ENCODE measurements at places on chromosomes 2 and 18.

DNA sequence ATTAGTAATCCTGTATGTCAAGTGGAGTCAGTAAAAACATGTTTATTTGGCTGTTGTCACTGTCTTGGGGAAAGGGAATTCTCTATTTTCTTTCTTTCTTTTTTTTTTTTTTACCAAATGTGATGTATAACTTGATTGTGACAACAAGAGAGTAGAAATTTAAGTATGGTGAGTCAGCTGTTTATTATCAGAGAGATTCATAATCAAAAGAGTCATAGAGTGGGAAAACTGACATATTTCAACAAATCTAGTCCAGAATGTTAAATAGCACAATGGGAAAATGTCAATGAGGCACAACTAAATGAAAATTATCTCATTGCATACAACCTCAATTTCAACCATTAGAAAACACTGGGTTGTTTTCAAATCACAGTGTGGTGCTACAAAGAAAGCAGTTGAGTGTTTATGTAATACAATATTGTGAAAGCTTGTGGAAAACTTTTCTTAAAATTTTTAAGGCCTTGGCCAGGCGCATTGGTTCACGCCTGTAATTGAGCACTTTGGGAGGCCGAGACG, 111.9 kb upstream of the DTNA start:
- no peak for DNase-seq

GRCh38 chr2:238216651-238217184, 13.2 kb upstream of the ILKAP start:
- DNase-seq: no peak

- no peak for DNase-seq
Measured at GRCh38 chr2:25115902-25116301, 52.5 kb downstream of the POMC start.

DNA sequence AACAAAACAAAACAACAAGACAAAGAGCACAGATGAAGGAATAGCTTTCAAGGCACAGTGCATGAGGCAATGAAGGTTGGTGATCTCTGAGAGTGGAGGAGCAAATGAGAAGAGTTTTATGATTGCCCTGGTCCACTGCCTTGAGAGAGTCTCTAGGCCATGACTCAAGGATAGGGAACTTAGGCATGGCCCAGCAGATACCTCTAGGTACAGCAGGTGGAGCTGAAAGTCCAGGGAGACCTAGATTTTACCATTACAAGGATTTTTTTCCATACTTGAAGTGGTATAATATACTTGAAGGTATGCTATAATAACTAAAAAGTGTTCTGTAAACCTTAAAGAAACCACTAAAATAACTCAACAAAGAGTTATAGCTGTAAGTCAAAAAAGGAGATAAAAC, 239.5 kb upstream of the KLHL29 start:
- DNase-seq: no peak

DNA sequence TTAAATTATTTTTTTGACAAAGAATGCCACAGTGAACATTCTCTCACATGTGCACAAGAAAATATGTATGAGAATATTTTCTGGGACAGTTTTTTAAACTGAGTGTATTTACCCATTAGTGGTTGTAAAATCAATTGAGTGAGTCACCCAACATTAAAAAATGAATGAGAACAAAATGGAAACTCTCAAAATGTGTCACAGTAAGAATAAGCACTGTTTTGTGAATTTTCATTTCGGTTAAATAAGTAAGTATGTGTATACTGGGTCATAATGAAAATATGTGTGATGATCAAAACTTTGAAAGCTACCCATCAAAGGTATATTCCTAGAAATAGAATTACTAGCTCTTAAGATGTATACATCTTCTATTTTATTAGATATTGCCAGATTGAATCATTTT, 11.6 kb downstream of the BABAM2 start:
- no peak for DNase-seq

DNA sequence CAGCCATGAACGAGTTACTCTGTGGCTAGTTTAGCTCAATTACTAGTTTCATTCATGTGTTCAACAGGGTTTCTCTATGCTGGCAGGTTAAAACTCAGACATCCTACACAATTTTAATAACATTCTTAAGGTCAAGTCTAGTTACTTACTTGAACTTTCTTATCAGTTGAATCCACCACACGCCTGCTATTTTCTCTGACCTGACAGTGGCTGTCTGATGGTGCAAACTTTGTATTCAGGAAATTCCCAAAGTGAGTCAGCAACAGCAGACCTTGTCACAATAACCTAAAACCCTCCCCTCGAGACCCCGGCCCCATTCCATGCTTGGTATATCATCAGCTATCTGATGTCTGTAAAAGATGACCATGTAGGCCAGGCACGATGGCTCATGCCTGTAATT, 20.8 kb upstream of the CIDEA start:
- DNase-seq: peak; percentile 35

GRCh38 chr2:76050196-76050595, 339.5 kb upstream of the GCFC2 start:
- DNase-seq: peak; percentile 19

DNA sequence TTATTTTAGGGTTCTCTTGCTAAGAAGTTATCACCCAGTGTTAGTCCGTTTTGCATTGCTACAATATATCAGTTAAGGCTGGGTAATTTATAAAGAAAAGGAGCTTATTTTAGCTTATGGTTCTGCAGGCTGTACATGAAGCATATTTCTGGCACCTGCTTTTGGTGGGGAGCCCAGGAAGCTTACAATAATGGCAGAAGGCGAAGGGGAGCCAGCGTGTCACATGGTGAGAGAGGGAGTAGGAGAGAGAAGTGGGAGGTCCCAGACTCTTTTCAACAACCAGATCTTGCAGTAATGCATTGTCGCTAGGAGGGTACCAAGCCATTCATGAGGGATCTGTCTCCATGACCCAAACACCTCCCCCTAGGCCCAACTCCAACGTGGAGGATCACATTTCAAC, 688.8 kb upstream of the PIK3C3 start:
- no peak for DNase-seq

- no peak for DNase-seq
Measured at GRCh38 chr2:227163485-227163997, 464 bp downstream of the COL4A4 start.

DNA sequence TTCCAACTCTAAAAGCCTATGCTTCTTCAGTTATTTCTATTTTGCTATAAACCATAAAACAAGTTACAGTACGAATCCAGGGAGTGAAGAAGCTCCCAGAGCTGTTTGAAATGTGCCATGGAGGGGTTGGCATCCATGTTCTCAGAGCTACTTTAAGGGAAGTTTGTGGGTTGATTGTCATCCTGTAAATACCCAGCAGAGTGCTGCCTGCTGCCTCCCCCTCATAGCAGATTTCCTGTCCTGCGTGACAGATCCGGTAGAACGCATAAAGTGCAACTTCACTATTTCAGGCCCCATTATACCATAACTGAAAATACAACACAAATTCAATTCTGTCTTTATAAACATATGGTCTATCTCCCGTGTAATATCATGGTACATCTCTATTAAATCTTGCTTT, 114.4 kb downstream of the CTNNA2 start:
- DNase-seq: no peak

DNA sequence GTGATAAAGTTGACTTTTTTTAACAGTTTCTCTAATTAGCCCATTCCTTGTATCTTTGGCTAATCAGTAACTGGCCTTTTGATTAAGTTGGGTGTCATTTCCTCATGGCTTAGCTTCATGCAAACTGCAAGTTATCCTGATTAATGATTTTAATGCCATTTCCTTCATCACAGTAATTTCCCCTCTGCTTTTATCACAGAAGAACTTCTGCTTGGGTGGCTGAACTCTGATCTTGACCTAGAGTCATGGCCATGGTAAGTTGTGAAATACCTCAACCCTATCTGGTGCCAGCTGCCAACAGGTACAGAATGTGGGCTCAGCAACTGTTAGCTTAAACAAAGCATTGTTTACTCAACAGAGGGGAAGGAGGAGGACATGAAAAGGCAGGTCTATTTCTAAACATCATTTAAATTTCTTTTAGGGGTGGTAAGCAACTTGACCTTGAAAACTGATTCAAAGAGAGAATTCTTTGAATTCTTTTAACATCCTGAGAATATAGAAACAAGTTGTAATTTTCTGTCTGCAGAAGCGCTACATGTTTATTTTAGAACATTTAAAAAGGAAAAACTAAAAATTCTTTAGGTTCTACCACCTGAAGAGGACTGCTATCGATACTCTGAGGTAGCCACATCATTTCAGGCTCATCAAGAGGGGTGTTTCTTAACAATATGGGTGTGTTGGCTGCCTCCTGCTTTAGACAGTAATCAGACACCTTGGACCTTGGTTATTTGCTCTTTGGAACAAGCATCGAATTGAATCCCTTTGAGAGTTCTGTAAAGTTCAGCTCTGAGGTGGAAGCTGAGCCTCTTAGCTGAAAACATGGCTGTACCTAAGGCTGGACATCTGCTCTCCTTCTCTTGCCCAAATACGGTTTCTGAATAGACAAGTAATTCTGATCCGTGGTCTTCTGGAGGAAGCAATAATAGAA, 39.7 kb downstream of the ANXA4 start:
- peak; percentile 71 for DNase-seq

- no peak for DNase-seq
Measured at GRCh38 chr2:2321200-2321540, 9.9 kb downstream of the MYT1L start.

GRCh38 chr2:136225950-136226835, 108.2 kb upstream of the CXCR4 start:
- no peak for DNase-seq

GRCh38 chr18:4264347-4264791, 190.7 kb downstream of the DLGAP1 start:
- no peak for DNase-seq

GRCh38 chr2:33247365-33247764, 229.1 kb upstream of the RASGRP3 start:
- no peak for DNase-seq

DNA sequence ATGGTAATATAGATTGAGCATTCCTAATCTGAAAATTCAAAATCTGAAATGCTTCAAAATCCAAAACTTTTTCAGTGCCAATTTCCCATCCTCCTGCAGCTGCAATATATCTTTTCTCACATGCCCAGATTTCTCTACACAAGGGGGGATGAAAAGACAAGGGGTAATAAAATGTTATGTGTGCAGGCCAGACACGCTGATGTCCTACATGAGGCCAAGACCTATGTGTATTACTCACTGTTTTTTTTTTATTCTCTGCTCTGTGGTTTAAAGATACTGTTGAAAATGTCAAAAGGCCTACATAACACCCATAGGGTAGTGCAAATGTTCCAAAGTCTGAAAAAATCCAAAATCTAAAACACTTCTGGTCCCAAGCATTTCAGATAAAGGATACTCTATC, 41.2 kb upstream of the CWC22 start:
- no peak for DNase-seq

GRCh38 chr2:14454202-14454601, 178.3 kb upstream of the LRATD1 start:
- DNase-seq: no peak
